ENCODE measurements at places on chromosomes 6 and 20.

DNA sequence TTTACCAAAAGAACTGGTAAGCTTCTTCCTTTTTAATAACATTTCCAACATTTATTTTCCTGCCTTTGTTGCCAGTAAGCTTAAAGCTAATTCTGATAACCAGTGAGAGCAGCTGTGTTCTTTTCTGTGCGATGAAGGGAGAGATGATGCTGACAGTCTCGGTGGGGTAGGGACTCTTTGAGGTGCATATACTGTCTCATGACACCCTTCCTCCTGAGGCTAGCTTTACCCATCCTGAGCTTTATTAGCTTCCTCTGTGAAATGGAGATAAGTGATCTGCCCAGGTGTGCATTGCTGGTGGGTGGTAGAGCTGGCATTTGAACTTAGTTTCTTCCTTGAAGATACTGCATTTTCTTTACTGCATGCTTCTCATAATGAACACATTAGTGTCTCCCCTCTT, 92.5 kb downstream of the LRRC1 start:
- no peak for DNase-seq

DNA sequence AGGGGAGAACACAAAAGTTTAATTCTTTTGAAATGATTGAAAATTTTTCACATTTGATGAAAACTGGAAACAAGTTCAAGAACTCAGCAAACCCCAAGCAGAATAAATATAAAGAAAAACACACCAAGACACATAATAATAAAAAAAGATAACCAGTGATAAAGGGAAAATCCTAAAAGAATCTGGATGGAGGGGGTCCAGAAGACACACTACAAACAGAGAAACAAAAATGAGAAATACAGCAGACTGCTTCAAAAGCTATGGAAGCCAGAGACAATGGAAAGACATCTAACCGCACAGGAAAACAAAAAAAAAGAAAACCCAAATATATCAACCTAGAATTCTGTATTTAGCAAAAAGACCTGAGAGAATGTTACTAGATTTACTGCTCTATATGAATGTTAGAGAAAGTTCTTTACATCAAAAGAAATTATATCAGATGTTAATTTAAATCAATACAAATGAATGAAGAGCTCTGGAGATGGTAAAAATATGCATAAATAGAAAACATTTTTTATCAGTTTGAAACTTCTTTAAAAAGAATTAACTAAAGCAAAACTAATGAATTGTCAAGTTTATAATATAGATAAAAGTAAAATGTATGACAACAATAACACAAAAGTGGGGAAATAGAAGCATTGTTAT, 310.7 kb upstream of the PREP start:
- DNase-seq: no peak

DNA sequence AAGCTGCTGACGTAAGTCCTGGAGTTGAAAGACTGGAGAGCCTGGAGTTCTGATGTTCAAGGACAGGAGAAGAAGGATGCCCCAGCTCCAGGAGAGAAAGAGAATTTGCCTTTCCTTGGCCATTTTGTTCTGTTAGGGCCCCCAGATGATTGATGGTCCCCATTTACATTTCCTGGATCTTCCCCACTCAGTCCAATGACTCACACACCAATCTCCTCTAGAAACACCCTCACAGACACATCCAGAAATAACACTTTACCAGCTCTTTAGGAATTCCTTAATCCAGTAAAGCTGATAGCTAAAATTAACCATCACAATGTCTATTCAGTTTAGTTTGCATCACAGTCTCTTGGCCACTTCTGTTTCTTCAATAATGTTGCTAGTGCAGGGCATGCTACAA, 260.2 kb upstream of the IRAK1BP1 start:
- DNase-seq: no peak

DNA sequence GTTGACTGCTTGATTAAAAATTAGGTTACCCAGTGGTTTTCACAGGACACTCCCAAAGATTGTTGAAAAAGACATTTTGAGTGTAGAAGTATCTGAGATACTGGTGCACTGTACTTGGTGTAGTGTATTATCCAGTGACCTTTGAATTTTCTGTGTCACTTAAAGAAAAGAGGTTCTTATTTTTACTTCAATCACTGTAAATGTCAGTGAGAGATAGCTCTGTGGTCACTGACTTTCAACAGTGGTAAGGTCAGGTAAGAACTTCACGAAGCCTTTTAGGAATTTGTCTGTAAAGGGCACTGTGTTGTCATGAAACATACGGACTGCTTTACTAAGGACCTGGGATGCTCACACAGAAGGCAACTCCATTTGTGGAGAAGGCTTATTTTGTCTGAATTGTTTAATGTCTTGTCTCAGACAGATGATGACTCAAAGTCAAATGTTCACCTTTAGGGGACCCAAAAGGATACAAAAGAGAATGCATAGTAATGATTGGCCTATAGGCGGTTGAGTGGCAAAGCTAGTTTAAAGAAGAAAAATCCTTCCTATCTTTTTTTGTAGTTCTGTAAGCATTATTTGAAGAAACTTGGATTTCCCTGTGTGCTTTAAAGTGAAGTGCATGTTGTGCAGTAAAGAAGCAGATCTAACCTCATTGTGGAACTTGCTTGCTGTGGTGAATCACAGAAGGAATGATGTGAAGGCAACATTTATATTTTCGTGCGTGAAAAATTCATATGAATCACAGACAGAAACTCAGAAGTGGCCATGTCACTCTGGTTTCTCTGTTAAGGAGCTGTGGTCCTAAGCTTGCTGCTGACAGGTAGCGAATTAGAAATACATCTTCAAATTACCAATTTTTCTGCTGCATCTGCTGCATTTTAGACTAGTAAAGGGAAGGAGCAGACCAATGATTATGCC, 47.3 kb downstream of the ZFAND3 start:
- DNase-seq: no peak
